GM12892 (cell line): ENCODE measurements at places on chromosomes 11 and 22.

DNA sequence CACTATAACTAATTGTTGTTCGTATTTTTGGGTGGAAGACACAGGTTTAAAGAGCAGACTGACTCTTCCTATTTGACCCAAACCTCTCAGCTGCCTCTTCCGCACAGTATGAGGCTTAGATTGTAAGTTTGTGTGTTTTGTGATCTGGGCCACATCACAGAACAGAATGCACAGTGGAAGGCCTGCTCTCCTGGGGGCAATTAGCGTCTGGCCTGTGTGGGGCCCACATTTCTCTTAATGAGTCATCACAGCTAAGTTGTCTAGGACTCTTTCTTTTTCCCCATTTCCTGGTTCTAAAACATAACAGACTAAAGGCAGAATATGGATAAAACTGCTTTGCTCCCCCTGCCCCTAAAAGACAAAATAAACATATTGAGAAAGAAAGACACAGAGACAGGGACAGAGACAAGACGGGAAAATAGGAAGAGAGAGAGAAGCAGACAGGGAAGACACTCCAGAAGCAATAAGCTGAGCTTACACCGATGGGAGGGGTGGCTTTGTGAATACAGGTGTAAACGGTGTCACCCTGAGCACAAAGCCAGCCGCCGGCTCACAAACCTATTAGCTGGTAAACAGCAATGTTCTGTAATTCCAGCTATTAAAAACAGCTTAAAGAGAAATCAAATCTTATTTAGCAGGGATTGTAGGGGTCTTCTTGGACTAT is 127.4 kb upstream of the OPCML start:
- DNase-seq = no peak

DNA sequence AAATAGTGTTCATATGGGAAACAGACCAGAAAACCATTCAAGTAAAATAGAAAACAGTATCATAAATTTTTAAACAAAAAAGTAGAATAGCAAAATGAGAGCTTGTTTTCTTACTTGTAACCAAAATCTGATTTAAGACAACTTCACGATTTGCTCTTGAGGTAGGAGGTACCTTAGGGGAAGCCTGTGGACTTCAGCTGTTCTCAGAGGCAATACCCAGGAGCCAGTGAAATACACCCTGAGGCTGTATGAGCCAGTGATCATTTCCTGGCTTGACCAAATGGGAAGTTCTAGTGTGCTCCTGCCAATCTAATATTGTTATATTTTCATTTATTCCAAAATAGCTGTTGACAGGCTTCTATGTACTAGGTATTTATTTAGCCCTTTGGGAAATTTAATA is 104.8 kb downstream of the ARHGAP42 start:
- DNase-seq = no peak

- no peak for DNase-seq
Measured at GRCh38 chr22:22816766-22817410, 70.7 kb upstream of the IGLL5 start.

DNA sequence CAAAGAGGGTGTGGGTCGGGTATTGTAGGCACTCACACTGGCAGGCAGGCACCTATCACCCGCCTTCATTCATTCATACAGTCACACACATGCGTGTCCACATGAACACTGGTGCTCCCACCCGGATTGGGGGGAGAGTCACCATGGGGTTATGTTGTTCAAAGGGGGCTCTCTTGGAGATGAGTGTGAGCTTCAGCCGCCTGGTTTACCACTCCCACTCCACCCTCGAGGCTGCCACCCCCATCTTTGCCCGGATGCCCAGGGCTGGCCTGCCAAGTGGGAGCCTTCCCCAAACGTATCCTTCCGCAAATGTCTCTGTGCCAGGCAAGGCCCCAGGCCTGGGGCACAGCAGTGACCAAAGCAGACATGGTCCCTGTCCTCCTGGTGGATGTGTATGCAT is 22.6 kb downstream of the MRGPRD start:
- DNase-seq = no peak
